ENCODE measurements at places on chromosomes 2 and 18. TPM values are rescaled to one million over a fixed set of nuclear protein-coding genes. Genes with fewer than 3 reads are reported as not detected.

PHLPP1 gene
- 15.4 TPM for total RNA-seq

SCN7A gene
- total RNA-seq, result 13.3 TPM

- H3K36me3 ChIP-seq, result no peaks in the 10 kb centered on the region
- H3K4me3 ChIP-seq, result no peak overlapping the region
- no peak for DNase-seq
- no peaks in the 10 kb centered on the region for H3K27me3 ChIP-seq
- no peaks in the 10 kb centered on the region for H3K4me1 ChIP-seq
- H3K27ac ChIP-seq, result no peak overlapping the region
These were observed 7.9 kb downstream of the PKP4 start for GRCh38 chr2:158464426-158465281.

- H3K4me1 ChIP-seq, result no peaks in the 10 kb centered on the region
- no peaks in the 10 kb centered on the region for H3K36me3 ChIP-seq
- no peak overlapping the region for H3K27ac ChIP-seq
- no peak overlapping the region for H3K4me3 ChIP-seq
- no peaks in the 10 kb centered on the region for H3K27me3 ChIP-seq
- no peak for DNase-seq
These were observed 423.7 kb upstream of the ACVR2A start for GRCh38 chr2:147420947-147421675.

GRCh38 chr2:25323042-25323514, 18.6 kb downstream of the DNMT3A start:
- no peak for DNase-seq
- H3K4me1 ChIP-seq, result no peaks in the 10 kb centered on the region
- H3K4me3 ChIP-seq, result no peak overlapping the region
- H3K36me3 ChIP-seq, result no peaks in the 10 kb centered on the region
- no peaks in the 10 kb centered on the region for H3K27me3 ChIP-seq

DNA sequence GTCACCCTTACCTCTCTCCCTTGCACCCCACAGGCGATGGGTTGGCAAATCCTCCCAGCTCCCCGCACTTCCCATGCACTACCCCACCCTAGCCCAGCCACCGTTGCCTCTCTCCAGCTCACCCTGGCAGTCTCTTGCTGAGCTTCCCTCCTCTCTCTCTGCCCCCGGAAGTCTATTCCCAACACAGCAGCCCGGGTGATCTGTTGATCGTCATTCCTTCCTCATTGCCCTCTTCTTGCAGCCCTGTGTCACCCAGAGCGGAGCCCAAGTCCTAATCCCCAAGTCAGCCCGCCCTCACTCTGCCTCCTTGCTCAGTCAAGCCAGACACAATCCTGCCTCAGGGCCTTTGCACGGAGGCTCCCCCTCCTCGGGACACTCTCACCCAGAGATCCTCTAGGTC, 55.2 kb downstream of the CIB4 start:
- DNase-seq, result no peak
- H3K36me3 ChIP-seq, result no peaks in the 10 kb centered on the region
- no peak overlapping the region for H3K4me3 ChIP-seq
- H3K27ac ChIP-seq, result no peak overlapping the region
- H3K27me3 ChIP-seq, result no peaks in the 10 kb centered on the region

Data from breast epithelium (tissue), 4 donors.